ENCODE measurements at places on chromosomes 12 and 14. TPM values are rescaled to one million over a fixed set of nuclear protein-coding genes. Genes with fewer than 3 reads are reported as not detected.

The MYO1H gene
- 0.11 TPM for total RNA-seq

The TPH2 gene
- 0.66 TPM for total RNA-seq

The LALBA gene
- total RNA-seq, result not detected

DNA sequence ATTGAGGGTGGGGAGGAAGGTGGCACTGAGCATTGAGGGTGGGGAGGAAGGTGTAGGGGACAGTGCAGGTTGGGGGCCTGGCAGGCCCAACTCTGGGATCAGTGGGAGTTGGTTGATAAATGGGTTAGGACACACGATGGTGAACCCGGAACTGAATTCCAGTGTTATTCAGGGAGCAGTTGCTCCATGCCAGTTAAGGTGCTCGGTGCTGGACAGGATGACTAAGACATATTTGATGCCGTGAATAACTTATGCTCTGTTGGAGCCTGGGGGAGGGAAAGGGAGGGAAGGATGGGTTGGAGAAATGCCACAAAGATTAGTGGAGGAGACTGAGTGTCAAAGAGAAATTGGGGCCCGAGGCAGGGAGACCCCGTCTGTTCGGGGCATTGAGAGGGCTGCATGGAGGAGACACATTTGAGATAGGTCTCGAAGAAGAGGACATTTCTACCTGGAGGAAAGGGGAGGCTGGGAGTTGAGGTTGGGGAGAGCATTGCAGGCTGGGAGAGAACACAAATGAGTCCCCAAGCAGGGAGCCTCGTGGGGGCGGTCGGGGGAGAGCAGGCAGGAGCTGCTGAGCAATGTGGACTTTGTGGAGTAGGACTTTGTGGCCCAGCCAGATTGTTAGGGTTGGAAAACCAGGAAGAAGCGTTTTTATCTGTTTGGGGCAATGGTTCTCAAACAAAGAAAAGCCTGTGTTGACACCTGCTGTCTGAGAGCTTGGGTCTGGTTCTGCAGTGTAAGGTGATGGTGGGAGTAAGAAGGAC is 65.3 kb downstream of the IQSEC3 start:
- H3K4me3 ChIP-seq, result no peak overlapping the region
- DNase-seq, result no peak
- no peaks in the 10 kb centered on the region for H3K4me1 ChIP-seq
- H3K27ac ChIP-seq, result no peak overlapping the region

DNA sequence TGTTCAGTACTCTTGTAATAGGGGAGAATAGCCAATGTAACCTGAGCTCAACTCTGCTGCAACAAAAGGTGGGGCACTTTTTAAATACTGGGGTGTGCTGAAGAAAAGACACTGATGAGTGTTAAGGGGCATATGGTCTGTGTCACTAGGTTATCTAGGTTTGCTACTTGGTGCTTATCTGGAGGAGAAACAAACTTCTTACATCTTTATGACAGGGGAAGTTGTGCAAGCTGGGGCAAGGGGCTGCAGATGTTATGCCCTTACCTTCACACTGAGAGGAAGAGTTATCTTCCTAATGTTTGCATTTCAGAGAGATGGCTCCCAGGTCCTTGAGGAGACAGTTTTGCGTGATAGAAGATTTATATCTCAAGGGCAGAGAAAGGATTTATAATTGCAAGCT is 90.9 kb upstream of the PKP2 start:
- no peak for DNase-seq
- H3K4me1 ChIP-seq, result no peaks in the 10 kb centered on the region
- no peaks in the 10 kb centered on the region for H3K27me3 ChIP-seq
- no peak overlapping the region for H3K27ac ChIP-seq

- H3K36me3 ChIP-seq, result peaks cover 16% of the 10 kb centered on the region
- peaks cover 13% of the 10 kb centered on the region for H3K4me1 ChIP-seq
- peak; percentile 81 for DNase-seq
- no peak overlapping the region for H3K27ac ChIP-seq
- peak overlapping the region; percentile 97 for H3K4me3 ChIP-seq
These were observed 751 bp downstream of the GDF11 start for GRCh38 chr12:55743406-55744339.

GRCh38 chr12:107894589-107894988 is 120.1 kb downstream of the ASCL4 start:
- no peak overlapping the region for H3K27ac ChIP-seq
- no peak overlapping the region for H3K4me3 ChIP-seq
- no peaks in the 10 kb centered on the region for H3K36me3 ChIP-seq
- H3K27me3 ChIP-seq, result no peaks in the 10 kb centered on the region
- no peaks in the 10 kb centered on the region for H3K4me1 ChIP-seq

- DNase-seq, result no peak
- no peaks in the 10 kb centered on the region for H3K27me3 ChIP-seq
- no peaks in the 10 kb centered on the region for H3K36me3 ChIP-seq
- no peaks in the 10 kb centered on the region for H3K4me1 ChIP-seq
- no peak overlapping the region for H3K27ac ChIP-seq
These were observed 99.9 kb downstream of the NINJ2 start for GRCh38 chr12:563250-563781.

DNA sequence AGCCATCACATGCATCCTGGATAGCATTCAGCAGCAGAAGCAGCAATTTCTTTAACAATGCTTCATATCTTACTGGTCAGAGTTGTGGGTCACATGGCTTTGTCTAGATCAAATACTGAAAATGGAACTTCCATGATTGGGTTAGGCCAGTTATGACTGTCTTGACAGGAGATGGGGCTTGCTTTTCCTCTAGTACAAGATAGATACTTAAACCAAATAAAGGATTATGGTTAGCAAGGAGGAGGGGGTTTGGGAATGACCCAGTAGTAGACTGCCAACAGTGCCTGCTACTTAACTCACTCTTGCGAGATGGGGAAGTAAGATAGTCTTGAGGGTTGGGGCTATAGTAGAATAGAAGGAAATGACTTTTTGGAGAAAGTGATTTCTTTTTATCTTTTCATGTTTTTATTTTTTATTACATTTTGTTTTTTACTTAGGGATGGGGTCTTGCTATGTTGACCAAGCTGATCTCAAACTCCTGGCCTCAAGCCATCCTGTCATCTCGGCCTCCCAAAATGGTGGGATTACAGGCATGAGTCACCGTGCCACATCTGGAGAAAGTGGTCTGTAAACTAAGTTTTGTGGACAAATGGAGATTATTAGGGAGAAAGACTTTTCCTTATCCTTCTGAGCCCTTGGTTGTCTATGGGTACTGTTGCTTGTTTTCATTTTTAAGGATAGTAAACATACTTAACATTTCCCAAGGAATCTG is 37.6 kb downstream of the WNK1 start:
- no peak overlapping the region for H3K4me3 ChIP-seq
- H3K27me3 ChIP-seq, result no peaks in the 10 kb centered on the region
- no peak overlapping the region for H3K27ac ChIP-seq
- H3K36me3 ChIP-seq, result peaks cover 2% of the 10 kb centered on the region

- H3K4me3 ChIP-seq, result no peak overlapping the region
- no peaks in the 10 kb centered on the region for H3K4me1 ChIP-seq
- H3K36me3 ChIP-seq, result no peaks in the 10 kb centered on the region
- no peaks in the 10 kb centered on the region for H3K27me3 ChIP-seq
- no peak for DNase-seq
- no peak overlapping the region for H3K27ac ChIP-seq
These were observed 30.8 kb downstream of the CACNA1C start for GRCh38 chr12:2083561-2083960.

DNA sequence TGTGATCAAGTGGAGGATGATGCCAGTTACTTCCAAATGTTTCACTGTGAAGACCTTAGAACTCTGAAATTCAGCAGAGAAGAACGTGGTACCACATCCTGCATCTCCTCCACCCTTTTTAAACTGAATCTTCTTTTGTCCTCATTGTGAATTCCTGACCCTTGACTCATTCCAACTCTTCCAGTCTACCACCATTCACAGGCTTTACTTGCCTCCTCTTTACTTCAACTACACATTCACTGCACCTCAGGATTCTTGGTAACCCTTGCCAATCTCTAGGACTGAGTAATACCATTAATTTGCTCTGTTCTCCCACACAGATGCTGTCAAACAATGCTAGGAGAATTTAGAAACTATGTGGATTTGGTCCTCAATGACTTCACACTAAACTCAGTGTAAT is 37.3 kb downstream of the PPP1R12A start:
- H3K4me1 ChIP-seq, result no peaks in the 10 kb centered on the region
- H3K27me3 ChIP-seq, result no peaks in the 10 kb centered on the region
- H3K36me3 ChIP-seq, result no peaks in the 10 kb centered on the region
- H3K4me3 ChIP-seq, result no peak overlapping the region
- no peak overlapping the region for H3K27ac ChIP-seq
- no peak for DNase-seq

GRCh38 chr14:37843954-37844607 is 248.7 kb downstream of the TTC6 start:
- H3K27ac ChIP-seq, result no peak overlapping the region
- no peaks in the 10 kb centered on the region for H3K27me3 ChIP-seq
- no peak for DNase-seq
- no peak overlapping the region for H3K4me3 ChIP-seq

DNA sequence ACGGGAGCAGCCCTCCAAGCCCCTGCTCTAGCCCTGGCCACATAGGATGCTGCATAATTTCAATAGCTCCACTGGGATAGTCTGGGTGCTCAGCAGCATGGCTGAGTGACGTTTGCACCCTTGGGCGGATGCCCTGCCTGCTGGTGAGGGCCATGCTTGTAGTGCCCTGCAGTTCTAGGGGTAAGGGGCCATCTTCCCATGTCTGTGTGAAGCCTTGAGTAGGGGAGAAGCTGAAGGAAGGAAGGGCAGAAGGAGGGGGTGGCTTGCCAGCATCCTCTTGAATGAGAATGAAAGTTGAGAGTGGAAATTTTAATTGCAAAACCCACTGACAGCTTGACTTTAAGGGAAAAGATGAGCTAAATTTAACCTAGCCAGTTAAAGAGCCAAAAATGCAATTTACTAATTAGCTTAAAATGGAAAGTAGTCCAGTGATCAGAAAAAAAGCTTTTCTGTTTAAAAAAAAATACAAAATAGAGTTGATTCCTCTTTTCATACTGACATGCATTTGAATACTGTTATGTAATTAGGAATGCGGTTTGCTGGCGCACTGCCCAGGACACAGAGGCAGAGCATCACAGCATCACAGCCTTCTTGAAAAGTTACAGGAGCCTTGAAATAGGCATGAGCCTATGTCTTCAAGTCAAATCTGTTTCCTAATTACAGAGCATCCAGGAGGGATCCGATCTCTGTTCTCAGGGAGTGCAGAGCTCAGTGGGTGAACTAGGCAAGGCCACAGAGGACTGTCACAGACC is 18.5 kb upstream of the EML1 start:
- peak overlapping the region; percentile 15 for H3K4me3 ChIP-seq
- no peak overlapping the region for H3K27ac ChIP-seq
- H3K36me3 ChIP-seq, result peaks cover 6% of the 10 kb centered on the region

DNA sequence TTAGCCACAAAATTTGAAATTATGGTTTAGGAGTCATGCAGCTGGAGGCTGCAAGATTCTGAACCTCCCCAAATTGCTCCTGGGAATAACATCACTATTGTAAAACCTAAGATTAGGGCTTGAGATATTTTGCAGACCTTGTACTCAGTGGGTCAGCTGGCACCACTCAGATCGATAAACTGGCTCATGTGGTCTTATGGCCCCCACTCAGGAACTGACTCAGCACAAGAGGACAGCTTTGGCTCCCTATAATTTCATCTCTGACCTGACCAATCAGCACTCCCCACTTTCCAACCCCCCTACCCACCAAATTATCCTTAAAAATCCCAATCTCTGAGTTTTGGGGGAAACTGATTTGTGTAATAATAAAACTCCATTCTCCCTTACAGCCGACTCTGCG is 161.6 kb downstream of the BRMS1L start:
- H3K4me3 ChIP-seq, result no peak overlapping the region
- no peaks in the 10 kb centered on the region for H3K4me1 ChIP-seq
- no peaks in the 10 kb centered on the region for H3K27me3 ChIP-seq
- H3K27ac ChIP-seq, result no peak overlapping the region
- no peak for DNase-seq
- no peaks in the 10 kb centered on the region for H3K36me3 ChIP-seq

DNA sequence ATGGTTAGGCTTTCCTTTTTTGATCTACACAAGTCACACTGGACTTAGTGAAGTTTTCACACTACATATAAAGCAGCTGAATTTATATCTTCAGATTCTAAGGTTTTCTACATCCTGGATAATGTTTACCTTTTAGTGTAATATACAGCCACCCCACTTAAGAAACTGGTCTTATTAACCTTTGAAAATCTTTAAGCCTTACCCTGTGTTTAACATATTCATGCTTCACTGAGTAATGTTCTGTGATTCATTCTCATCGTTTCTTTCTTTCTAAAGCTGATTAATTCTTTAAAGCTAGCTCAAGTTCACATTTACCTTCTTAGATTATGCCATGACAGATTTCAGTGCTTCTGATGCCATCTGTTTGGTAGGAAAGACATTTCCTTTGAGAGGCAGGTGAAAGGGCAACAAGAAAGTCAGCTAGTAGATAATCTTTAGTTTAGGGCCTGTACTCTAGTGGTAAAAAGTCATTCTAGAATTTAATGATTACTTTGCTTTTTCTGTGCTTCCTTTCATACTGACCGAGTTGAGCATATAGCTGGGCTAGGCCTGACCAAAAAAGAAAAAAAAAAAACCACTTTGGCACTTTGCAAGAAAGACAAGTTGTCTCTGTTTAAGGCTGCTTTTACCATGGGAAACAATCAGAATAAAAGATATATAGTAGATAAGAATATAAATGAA is 690.9 kb upstream of the FBXO33 start:
- no peaks in the 10 kb centered on the region for H3K36me3 ChIP-seq
- H3K4me1 ChIP-seq, result no peaks in the 10 kb centered on the region
- H3K27ac ChIP-seq, result no peak overlapping the region
- DNase-seq, result no peak

DNA sequence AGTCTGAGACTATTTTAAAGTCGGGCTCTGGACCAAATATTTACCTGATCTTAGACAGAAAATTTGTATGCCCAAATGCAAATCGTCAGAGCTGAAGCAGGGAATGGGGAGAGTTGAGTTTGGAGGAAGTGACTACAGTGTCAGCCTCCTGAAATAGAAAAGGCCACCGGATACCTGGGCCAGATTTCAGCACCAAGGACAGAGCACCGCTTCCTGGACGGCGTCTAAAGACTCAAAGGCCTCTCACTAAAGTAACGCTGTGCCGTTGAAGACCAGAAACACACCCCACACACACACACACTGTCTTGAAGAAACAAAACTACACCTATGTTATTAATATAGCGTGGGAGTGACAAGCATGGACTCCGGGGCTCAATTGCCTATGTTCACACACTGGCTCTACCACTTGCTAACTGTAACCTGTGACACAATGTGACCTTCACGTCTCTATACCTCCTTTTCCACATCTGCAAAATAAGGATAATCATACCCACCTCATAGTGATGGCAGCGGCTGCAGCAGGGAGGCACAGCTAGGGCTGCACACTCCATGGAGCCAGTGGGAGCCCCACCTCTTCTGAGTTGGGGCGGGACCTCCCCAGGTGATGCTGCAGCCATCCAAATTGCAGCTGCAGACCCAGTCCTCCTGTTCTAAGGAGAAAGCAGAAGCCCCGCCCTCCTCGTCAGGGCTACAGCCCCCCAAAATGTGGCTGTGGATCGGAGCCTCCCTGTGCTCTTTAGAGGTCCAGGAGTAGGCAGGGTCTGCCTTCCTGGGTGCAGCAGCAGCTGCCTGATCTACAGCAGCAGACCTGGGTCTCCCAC is 35.6 kb downstream of the KRT76 start:
- H3K4me3 ChIP-seq, result no peak overlapping the region
- H3K4me1 ChIP-seq, result no peaks in the 10 kb centered on the region
- no peak overlapping the region for H3K27ac ChIP-seq
- peak; percentile 77 for DNase-seq

GRCh38 chr14:93085911-93086310 is 29.8 kb downstream of the ITPK1 start:
- peaks cover 18% of the 10 kb centered on the region for H3K36me3 ChIP-seq
- DNase-seq, result peak; percentile 62
- peaks cover 5% of the 10 kb centered on the region for H3K4me1 ChIP-seq
- H3K4me3 ChIP-seq, result no peak overlapping the region
- no peak overlapping the region for H3K27ac ChIP-seq
